Right lobe of liver (tissue), 6 donors: ENCODE measurements at places on chromosomes 5 and 9. TPM values are rescaled to one million over a fixed set of nuclear protein-coding genes. Genes with fewer than 3 reads are reported as not detected.

DNA sequence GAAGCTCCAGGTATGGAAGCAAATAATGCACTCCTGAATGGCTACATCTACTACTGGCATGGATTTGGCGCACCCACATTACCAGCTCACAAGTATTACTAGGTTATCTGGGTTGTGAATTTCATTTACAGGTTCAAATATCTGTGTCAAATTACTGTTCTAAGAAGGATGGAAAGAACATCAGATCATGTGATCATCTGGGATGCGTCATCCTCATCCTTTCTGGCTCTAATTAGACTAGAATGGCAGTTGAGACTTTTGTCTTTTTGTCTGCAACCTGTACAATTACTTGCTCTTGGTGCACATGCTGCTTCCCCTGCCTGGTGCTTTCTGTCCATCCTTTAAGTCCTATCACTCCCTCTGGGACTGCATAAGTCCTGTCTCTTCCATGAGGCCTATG lies 64.1 kb downstream of the PJA2 start:
- peaks cover 15% of the 10 kb centered on the region for H3K36me3 ChIP-seq
- H3K4me1 ChIP-seq: no peaks in the 10 kb centered on the region
- H3K27ac ChIP-seq: no peak overlapping the region
- no peak overlapping the region for H3K4me3 ChIP-seq
- no peaks in the 10 kb centered on the region for H3K27me3 ChIP-seq
- DNase-seq: no peak

Gene TMEM215
- total RNA-seq: not detected

Gene CARD9
- total RNA-seq: 0.48 TPM

DNA sequence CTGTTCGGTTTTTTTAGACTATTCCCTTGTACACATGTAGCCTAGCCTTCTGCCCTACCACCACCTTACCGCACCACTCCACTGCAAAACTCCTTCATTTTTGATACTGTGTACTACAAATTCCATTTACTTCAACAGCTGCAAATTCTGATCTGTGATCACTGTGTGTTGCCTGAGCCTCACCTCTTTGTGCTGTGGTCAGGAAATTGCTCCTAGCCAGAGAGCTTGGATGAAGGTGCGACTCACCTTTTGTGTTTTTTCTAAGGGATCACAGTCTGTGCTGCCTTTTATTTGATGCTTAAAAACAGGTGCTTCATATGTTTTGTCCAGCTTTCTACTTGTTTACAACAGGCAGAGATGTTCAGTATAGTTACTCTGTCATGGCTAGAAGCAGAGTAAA lies 31.5 kb downstream of the CSNK1G3 start:
- DNase-seq: no peak
- no peaks in the 10 kb centered on the region for H3K36me3 ChIP-seq
- no peak overlapping the region for H3K4me3 ChIP-seq
- no peak overlapping the region for H3K27ac ChIP-seq
- no peaks in the 10 kb centered on the region for H3K4me1 ChIP-seq

DNA sequence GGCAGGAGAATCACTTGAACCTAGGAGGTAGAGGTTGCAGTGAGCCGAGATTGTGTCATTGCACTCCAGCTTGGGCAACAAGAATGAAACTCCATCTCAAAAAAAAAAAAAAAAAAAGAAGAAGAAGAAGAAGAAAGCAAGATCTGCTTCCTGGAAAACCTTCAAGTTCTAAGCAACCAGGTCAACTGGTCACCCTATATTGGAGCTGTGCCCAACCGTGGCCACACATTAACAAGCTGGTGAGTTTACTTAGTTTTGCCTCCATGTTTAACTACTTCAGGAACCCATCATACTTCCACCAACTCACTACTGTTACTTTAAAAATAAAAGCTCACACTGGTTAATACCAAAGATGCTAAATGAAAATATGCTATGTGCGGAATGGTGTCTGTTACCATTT lies 12.3 kb upstream of the SKP1 start:
- no peaks in the 10 kb centered on the region for H3K36me3 ChIP-seq
- H3K27ac ChIP-seq: no peak overlapping the region
- no peak for DNase-seq
- H3K4me1 ChIP-seq: no peaks in the 10 kb centered on the region
- no peak overlapping the region for H3K4me3 ChIP-seq

Gene PAEP
- total RNA-seq: not detected

GRCh38 chr5:10243660-10244240 lies 5.9 kb downstream of the ATPSCKMT start:
- no peaks in the 10 kb centered on the region for H3K36me3 ChIP-seq
- H3K4me1 ChIP-seq: no peaks in the 10 kb centered on the region
- no peak overlapping the region for H3K4me3 ChIP-seq
- no peak for DNase-seq
- H3K27ac ChIP-seq: no peak overlapping the region
- H3K27me3 ChIP-seq: no peaks in the 10 kb centered on the region

DNA sequence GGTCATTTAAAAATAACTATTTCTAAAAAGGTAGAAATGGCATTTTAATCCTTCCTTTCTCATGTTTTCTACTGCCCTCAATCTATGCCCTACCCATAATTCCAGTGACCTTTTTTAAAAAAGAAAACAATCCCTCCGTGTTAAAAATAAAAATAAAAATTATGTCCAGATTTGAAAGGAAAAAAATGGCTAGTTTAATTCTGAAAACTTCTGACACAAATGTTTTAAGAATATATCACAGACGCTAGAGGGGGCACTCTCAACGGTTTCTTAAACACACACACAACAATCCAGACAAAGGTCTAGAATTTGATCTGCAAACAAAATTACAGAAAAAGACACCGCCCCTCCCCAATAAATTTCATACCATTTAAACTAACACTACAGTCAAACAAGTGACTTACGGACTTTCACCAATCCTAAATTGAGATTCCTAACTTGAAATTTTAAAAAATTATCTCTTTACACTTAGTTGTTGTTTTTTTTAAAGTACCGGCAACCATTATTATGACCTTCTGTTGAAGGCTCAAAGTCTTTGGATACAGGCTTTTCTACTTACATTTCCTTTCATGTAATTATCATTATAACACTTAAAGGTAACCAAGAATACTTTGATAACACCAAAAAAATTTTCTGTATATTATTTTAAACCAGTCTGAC lies 38.2 kb downstream of the CLINT1 start:
- no peak overlapping the region for H3K4me3 ChIP-seq
- peaks cover 45% of the 10 kb centered on the region for H3K4me1 ChIP-seq
- H3K36me3 ChIP-seq: no peaks in the 10 kb centered on the region
- no peak for DNase-seq

Gene FRMD3
- 0.88 TPM for total RNA-seq

- no peaks in the 10 kb centered on the region for H3K27me3 ChIP-seq
- H3K4me1 ChIP-seq: no peaks in the 10 kb centered on the region
- no peak overlapping the region for H3K4me3 ChIP-seq
Measured at GRCh38 chr5:14415024-14415697, 166.4 kb upstream of the OTULINL start.

- no peak overlapping the region for H3K27ac ChIP-seq
- H3K4me1 ChIP-seq: no peaks in the 10 kb centered on the region
- no peaks in the 10 kb centered on the region for H3K27me3 ChIP-seq
- no peak overlapping the region for H3K4me3 ChIP-seq
- no peak for DNase-seq
- no peaks in the 10 kb centered on the region for H3K36me3 ChIP-seq
Measured at GRCh38 chr5:34844999-34845398, 6.0 kb downstream of the TTC23L start.

DNA sequence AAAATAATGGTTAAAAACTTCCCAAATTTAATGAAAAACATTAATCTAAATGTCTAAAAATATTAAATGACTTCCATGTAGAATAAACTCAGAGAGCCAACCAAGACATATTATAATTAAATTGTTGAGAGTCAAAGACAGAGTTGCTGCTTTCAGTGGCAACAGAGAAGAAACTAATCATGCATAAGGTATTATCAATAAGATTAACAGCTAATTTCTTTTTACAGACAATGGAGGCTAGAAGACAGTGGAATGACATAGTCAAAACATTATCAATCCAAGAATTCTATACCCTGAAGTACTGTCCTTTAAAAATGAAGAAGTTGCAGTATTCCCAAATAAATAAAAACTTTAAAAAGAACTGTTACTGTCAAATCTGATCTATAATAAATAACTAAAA lies 268.7 kb downstream of the IRX2 start:
- no peaks in the 10 kb centered on the region for H3K36me3 ChIP-seq
- H3K27ac ChIP-seq: no peak overlapping the region

DNA sequence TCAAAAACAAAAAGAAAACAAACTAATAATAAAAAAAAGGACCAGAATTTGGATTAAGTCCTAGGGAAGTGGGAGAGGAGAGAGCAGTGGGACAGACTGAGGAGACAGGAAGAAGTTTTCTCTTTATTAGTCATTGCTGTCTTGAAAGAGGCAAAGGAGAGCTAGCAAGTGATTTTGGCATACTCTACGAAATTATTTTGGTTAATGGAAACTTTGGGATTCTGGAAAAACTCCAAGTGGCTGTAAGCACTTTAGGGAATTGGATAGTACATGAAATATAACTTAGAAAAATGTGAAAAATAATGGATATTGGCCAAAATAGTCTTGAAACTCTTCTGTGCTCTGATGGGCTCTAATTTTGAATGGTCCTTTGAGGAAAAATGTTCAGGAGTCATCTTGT lies 1641.8 kb upstream of the WWC1 start:
- H3K4me3 ChIP-seq: no peak overlapping the region
- no peak for DNase-seq
- H3K27ac ChIP-seq: no peak overlapping the region
- H3K27me3 ChIP-seq: no peaks in the 10 kb centered on the region

GRCh38 chr5:132754947-132755346 lies 7.7 kb downstream of the CCNI2 start:
- H3K27ac ChIP-seq: no peak overlapping the region
- H3K4me1 ChIP-seq: no peaks in the 10 kb centered on the region
- no peak for DNase-seq

Gene C6
- total RNA-seq: 753 TPM

- H3K36me3 ChIP-seq: no peaks in the 10 kb centered on the region
- H3K4me3 ChIP-seq: no peak overlapping the region
- H3K4me1 ChIP-seq: no peaks in the 10 kb centered on the region
- no peak for DNase-seq
- no peak overlapping the region for H3K27ac ChIP-seq
Measured at GRCh38 chr9:118692613-118693012, 676.6 kb downstream of the BRINP1 start.

- H3K27ac ChIP-seq: no peak overlapping the region
- H3K4me3 ChIP-seq: no peak overlapping the region
- no peaks in the 10 kb centered on the region for H3K36me3 ChIP-seq
- no peaks in the 10 kb centered on the region for H3K27me3 ChIP-seq
Measured at GRCh38 chr5:170416526-170416925, 27.4 kb upstream of the KCNMB1 start.

Gene SHOC1
- total RNA-seq: not detected

- peaks cover 8% of the 10 kb centered on the region for H3K4me1 ChIP-seq
- H3K27me3 ChIP-seq: no peaks in the 10 kb centered on the region
- no peaks in the 10 kb centered on the region for H3K36me3 ChIP-seq
Measured at GRCh38 chr5:181223058-181223728, at the start of gene TRIM41. TRIM41 (plus strand) TSS chr5:181223281; CDS start chr5:181224000, 719 bp downstream.

GRCh38 chr9:137178939-137179630 lies 7.2 kb upstream of the TMEM210 start:
- peaks cover 36% of the 10 kb centered on the region for H3K36me3 ChIP-seq
- no peaks in the 10 kb centered on the region for H3K27me3 ChIP-seq
- no peaks in the 10 kb centered on the region for H3K4me1 ChIP-seq
- no peak overlapping the region for H3K27ac ChIP-seq
- H3K4me3 ChIP-seq: no peak overlapping the region
